GM12891 (cell line): ENCODE measurements at places on chromosomes 2 and 18.

- no peak for DNase-seq
Observed at GRCh38 chr18:64718808-64719207, 569.9 kb upstream of the LINC00305 start.

DNA sequence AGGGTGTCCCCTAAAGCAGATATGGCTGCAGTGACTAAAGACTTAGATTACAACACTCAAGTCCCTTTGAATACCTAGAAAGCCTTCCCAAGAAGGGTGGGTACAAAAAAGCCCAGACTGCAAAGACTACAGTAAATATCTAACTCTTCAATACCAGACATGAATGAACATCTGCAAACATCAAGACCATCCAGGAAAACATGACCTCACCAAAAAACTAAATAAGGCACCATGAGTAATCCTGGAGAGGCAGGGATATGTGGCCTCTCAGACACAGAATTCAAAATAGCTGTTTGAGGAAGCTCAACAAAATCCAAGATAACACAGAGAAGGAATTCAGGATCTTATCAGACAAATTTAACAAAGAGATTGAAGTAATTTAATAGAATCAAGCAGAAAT, 138.2 kb upstream of the OTOS start:
- DNase-seq: no peak

GRCh38 chr18:78542204-78542603, 437.4 kb upstream of the SALL3 start:
- DNase-seq: no peak

GRCh38 chr2:55330541-55331297, 61.7 kb upstream of the MTIF2 start:
- no peak for DNase-seq

GRCh38 chr2:101113441-101114267, 37.5 kb downstream of the TBC1D8 start:
- no peak for DNase-seq

DNA sequence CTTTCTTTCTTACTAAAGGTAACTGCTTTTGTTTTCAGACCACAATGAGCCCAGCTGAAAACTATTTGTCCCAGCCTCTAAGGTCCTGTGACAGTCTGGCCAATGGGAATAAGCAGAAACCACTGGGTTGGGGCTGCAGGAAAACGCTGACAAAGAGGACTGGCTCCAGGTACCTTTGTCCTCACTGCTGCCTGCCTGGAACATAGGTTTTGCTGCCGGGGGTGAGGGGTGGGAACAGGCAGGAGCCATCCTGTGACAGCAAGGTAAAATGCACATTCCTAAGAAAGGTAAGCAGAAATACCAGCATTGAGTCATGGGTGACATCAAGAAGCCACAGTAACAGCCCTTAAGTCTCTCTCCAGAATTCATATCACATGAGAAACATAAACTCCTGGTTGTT, 21.6 kb downstream of the PTPN2 start:
- no peak for DNase-seq

GRCh38 chr18:52391810-52392559, 52.0 kb downstream of the DCC start:
- no peak for DNase-seq

GRCh38 chr18:47882641-47883040, 47.8 kb downstream of the SMAD2 start:
- no peak for DNase-seq

DNA sequence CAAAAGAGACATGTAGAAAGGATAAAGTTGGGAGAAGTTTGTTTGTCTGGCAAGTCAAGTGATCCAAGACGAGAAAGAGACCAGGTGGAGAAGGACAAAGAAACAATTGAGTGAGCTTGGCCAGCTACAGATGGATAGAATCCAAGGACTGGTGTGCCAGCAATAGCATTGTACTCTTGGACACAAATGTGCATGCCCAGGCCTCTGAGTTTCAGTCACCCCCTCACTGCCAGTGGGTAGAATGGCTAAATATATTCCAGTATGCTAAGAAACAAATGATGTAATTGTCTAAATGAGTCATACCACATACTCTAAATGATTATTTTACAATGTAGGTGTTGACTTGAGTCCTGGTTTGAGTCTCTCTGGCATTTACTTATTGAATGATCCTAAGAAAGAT, 881.3 kb downstream of the LRRTM4 start:
- DNase-seq: no peak

- no peak for DNase-seq
Observed at GRCh38 chr18:48133671-48134251, 203.3 kb upstream of the SMAD2 start.

GRCh38 chr2:110714452-110715224, 17.7 kb upstream of the ACOXL start:
- DNase-seq: no peak

GRCh38 chr18:12657684-12658425, at the start of gene SPIRE1:
Gene SPIRE1, minus strand, starts transcription at chr18:12658107. Its CDS starts 241 bp downstream, at chr18:12657866.
- DNase-seq: peak; percentile 43

- DNase-seq: no peak
Observed at GRCh38 chr2:20524412-20525040, 77.7 kb downstream of the RHOB start.

DNA sequence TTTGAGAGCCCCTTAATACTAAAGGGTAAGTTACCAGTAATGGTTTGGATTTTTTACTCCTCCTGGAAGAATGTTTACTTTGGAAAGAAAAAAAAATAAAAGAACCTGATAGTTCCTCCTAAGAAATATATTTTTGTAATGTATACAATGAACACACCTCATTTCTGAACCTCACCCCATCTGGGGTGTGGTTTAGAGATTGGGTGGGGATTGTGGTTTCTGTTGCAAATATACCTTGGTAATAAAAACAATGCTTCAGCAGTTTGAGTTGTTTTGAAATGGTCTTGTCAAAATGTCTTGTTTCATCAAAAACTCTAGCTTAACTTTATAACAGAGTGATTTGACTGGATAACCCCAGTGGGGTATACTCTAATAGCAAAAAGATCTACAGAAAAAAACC, 448.9 kb upstream of the MEIS1 start:
- DNase-seq: no peak

- DNase-seq: no peak
Observed at GRCh38 chr2:42254186-42254895, 85.2 kb downstream of the EML4 start.

DNA sequence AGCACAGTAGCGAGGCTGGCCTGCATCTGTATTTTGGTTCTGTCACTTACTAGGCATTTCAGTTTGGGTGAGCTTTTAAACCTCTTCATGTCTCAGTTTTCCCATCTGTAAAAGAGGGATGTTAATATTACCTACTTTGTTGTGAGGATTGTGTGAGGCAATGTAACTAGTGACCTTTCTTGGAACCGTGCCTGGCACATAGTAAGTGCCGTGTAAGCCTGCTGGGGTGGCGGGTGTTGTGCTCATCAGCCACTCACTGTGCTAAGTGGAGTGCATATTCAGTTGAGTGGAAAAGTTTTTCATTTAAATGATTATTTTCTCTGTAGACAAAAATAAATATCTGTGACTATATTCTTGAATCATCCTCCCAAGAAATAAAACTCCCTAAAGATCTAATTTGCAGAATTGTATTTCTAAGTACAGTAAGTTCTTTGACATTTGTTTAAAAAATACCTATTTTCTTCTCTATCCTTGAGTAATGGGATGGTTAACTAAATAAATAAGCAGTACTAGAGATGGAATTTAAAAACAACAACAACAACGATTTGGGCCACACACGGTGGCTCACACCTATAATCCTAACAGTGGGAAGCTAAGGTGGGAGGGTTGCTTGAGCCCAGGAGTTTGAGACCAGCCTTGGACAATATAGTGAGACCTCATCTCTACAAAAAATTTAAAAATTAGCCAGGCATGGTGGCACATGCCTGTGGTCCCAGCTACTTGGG, 56.7 kb downstream of the MALT1 start:
- no peak for DNase-seq

DNA sequence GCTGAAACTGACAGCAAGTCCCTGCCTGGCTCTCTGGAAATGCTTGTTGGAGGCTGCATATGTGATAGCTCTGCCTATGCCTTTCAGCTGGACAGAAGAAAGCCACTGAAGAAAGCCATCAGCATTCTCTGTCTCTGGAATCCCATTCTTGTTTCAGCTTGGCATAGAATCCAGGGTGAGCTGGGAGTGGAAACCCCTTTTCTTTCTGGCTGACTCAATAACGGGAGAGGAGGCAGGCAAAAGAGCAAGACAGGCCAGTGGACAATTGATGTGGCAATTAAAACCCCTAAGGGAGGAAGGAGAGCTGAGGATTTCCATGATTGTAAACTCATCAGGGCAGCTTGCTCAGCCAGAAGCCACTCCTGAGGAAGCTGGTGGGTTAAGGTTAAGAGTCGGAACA, 208.1 kb downstream of the CLIP4 start:
- DNase-seq: no peak

DNA sequence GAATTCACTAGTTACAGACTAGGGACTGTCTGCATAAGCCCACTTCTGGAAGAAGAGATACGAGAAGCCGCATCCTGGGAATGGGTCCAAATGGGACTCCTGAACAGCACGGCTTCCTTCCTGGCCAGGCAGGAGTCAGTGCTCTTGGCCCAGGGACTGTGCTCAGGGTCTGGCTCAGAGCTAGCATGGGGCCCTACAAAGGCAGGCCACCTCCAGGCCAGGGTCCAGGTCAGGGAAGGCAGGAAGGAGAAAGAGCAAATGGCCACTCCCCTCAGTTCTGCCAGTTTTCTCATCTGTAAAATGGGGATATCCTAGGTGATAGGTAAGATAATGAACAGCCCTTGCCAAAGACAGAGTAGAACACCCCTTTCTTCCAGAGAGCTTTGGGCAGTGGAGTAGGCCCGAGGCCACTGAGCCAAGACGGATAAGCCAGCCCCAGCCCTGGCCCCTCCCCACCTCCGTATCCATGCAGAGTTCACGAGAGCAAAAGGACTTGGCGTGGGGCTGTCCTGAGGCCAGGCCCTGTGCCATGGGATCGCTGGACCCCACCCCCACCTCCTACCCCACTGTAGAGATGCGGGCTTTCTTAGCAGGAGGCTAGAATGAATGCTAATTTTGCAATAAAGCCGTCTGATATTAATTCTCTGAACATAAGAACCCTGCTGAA, 190.1 kb downstream of the MGAT5 start:
- DNase-seq: no peak

DNA sequence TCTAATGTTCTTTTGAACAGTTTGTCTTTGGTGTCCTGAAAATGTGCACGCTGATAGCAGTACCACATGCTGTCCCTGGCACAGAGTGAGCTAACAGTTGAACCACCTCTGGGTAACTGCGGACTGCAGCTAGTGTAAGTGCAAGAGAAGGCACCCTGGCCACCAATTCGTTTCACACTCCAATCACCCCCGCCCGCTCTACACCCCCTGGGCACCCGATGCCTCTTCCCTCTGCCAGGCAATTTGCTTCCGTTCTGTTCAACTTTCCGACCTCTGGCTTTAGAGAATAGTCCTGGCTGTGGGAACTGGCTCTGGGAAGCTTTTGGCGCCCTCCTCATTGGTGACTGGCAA, 1.4 kb downstream of the DOCK10 start:
- DNase-seq: no peak

GRCh38 chr2:233424154-233424951, 70.1 kb downstream of the DGKD start:
- DNase-seq: no peak
